ENCODE measurements at places on chromosomes 7 and 10.

- DNase-seq = no peak
Observed at GRCh38 chr7:157896774-157897555, 560.2 kb downstream of the DNAJB6 start.

DNA sequence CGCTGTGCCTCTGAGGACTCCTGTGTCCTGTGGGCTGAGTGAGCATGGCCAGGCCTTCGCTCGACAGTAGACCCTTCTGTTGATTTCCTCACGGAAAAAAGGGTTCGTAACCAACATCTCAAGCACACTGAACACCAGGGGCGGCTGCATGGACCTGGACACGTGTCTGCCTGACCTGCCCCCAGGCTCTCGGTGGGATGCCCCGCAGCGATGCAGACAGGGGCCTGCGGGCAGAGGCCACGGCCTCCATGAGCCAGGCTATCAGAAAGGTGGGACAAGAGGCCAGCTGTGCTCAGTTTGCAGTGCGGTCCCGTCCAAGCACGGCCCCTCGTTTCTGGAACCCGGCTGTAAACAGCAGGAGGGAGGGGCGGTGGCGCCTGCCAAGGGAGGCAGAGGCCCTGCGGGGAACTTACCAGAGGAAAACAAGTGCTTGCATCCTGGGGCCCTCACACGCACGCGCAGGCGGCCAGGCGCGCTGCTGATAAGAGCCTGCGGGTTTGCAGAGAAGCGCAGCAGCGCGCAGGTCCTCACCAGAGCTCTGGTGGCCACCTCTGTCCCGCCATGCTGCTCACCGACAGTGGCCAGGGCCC, 10.6 kb downstream of the GPR146 start:
- DNase-seq = no peak

DNA sequence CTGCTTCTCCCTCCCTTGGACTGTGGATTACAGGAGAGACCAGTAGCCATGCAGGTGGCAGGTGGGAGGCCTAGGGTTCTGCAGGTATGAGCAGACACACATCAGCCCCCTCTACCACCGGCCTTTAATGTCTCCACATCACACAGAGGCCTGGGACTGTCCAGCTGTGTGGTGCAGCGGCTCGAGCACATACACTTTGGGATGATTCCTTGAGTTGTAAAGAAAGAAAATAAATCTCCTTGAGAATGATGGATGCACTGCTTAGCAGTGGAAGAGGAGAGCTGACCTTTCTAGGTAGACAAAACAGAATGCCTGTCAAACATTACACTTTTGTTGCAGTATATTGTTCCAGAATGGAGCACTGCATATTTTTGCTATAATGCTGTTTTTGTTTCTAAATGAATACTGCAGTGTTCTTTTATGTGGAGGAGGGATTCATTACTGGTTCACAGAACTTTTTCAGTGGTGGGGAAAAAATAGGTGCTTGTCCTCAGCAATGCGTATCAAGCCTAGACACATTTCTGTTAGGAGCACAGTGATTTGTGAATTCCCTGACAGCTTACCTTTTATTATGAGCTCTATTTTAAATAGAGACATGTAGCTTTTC, 66.0 kb downstream of the PTPRE start:
- DNase-seq = no peak

- DNase-seq = no peak
Observed at GRCh38 chr7:134056816-134057215, 70.3 kb upstream of the LRGUK start.

- no peak for DNase-seq
Observed at GRCh38 chr10:128922172-128922571, 544.9 kb upstream of the MGMT start.

GRCh38 chr10:3893901-3894563, 109.0 kb upstream of the KLF6 start:
- DNase-seq = no peak

DNA sequence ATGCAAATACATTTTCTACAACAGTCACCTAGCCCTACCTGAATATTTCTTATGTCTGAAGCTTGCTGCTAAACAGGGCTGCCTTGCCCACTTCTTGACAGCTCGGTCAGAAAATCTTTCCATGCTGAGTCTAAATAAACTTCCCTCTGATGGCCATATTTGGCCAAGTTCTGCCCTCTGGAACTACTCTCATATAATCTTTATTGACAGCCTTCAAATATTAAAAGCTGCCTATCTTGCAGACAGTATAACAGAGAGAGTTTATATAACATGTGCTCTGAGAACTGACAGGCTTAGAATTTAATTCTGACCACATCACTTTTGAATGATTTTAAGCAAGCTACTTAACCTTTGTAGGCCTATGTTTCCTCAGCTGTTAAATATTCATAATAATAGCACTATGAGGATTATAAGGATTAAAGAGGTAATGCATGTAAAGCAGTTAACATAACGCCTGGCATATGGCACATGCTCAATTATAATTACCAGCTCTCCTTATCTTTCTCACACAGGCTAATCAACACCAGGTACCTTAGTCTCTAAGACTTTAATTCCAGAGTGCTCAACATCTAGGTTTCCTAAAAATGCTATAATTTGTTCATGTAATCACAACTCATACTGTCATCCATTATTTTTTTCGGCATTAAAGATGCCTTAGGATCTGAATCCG, 334.1 kb downstream of the HPSE2 start:
- no peak for DNase-seq

DNA sequence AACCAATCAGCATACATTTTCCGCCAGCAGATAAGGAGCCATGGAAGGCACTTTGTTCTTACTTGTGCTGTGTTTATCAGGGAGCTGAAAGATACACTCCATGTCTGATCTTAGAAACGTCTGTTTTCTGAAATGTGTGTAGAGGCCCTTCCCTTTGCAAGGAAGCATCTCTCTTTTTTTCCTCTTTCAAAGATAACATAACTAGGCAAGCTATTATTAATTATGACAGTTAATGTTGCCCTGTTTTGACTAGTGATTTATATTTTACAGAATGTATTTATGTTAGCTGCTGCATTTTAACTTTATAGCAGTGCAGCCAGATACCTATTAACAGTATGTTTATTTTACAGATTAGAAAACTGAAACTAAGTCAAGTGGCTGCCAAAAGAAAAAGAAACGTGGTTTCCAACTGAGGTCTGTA, 683.2 kb upstream of the IGFBP3 start:
- no peak for DNase-seq

DNA sequence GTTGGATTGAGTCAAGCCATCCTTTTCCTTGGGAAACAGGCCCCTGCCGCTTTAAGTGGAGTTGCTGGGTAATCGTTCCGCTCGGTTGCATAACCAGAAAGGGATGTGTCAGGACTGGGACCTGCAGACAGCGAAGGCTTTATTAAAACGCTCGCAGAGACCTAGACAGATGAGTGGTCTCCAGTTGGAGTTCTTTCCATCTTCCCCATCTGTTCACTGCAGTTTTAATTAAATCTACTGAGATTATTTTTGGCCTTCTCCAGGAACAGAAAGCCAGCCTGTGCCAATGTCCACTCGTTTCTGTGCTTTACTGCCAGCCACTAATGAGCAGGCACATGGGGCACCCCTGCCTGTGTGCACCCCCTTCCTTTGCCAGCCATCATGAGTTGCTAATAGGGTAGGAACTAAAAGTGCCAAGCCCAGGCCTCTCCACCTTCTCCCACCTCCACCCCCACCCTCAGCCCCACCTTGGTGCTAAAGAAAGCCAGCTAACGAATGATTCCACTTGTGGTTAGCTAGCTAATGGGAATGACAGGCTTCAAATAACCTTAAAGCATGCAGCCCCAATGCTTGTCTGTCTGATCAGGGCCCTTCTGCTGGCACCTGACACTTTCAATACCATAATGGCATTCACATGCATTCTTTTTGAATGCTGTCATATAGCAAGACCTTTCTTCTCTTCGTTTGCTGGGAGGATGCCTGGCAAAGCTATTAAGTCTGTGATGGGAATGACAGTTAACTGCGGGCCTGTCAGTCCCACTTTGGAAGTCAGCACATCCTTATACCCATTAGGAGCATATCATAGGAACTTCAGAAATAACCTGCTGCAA, 556.8 kb upstream of the GALNT17 start:
- no peak for DNase-seq

- no peak for DNase-seq
Observed at GRCh38 chr7:123367484-123368122, 166.8 kb downstream of the IQUB start.

GRCh38 chr10:24777196-24777595, 53.5 kb upstream of the ARHGAP21 start:
- no peak for DNase-seq

DNA sequence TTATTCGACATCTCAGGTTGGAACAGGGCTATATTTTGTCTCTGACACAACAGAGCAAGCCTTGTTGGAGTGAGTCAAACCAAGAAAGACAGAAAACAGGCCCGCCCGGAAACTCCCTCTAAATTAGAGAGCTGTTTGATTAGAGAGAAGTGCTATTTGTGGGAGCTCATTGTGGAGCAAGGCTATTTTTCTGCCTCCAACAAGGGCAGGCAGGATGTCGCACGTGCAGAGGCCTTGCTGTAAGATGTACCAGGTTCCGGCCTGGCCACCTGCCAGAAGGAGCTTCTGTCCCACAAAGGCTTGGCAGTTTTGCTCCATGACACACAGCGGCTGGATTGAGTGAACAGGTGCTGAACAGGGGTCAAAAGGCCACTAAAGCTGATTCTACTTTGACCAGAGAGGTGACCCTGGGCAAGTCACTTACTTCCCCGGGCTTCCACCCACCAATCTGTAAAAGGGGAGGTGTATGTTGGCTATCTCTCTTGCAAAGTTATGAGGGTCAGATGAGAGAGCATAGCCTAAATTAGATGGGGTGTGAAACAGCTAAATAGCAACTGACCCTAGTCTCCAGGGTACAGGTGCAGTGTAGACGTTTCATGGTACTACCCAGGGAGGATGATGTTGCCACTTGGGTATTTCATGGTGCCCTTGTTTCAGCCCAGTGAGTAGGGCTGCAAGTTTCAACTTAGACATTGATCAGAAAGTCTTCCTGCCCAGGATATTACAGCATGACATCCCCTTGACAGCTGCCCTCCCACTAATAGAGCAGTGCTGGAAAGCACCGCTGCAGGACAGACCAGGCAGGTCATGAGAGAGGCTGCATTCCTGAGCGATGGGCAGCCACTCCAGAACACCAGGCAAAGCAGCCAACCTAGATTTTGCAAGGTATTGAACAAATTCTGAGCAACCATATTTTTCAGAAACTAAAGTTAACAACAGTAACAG, 62.0 kb downstream of the VSTM4 start:
- DNase-seq = no peak

GRCh38 chr7:94228678-94229077, 166.0 kb upstream of the COL1A2 start:
- DNase-seq = no peak

GRCh38 chr10:4725917-4726606, 99.9 kb upstream of the AKR1E2 start:
- DNase-seq = peak; percentile 83

GRCh38 chr7:144518360-144518759, 114.9 kb upstream of the NOBOX start:
- DNase-seq = no peak

DNA sequence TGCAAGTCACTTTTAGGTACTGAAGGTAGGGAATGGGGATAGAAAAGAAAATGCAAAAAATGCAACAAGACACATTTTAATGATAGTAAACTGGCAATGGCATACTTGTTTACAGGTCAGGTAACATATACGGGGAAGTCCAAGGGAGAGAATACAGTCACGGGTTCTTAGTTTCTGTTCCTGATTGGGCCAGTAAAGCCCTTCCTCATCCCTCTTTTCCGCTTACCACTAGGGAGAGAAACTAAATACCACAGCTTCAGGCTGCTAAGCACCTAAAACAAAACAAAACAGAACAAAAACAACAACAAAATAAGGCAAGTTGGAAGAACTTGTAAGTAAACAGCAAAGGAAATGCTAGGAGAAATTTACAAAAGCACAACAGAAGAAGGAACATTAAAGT, 65.2 kb upstream of the OGDHL start:
- DNase-seq = no peak

DNA sequence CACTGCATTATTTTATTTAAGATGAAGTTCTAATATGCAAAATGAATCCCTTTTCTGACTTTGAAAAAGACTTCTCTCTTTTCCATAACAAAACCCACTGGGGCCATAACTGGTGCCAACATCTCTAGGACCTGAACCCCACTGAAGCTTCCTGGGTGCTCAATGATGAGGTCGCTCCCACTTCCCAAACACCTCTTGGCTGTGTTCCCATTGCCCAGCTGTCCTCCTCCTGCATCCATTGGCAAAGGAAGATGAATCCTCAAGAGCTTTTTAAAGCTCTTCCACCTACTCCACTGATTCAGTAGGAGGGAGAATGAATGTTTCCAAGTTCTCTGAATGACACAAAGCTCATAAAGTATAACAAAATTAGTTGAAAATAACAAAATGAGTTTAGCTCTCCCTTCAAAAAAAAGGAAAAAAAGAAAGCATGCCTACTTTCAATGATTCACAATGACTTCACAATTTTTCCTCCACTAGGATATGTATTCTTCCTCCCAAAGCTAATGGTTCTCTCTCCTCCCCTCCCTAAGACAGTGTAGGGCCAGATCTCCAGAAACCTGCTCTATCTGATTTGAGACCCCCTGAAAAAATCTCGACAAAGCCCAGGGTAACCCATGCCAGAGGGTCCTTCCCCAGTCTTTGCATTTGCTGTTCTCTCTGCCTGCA, 64.8 kb downstream of the SORBS1 start:
- no peak for DNase-seq

GRCh38 chr10:122727426-122727825, 27.8 kb upstream of the C10orf120 start:
- DNase-seq = no peak

DNA sequence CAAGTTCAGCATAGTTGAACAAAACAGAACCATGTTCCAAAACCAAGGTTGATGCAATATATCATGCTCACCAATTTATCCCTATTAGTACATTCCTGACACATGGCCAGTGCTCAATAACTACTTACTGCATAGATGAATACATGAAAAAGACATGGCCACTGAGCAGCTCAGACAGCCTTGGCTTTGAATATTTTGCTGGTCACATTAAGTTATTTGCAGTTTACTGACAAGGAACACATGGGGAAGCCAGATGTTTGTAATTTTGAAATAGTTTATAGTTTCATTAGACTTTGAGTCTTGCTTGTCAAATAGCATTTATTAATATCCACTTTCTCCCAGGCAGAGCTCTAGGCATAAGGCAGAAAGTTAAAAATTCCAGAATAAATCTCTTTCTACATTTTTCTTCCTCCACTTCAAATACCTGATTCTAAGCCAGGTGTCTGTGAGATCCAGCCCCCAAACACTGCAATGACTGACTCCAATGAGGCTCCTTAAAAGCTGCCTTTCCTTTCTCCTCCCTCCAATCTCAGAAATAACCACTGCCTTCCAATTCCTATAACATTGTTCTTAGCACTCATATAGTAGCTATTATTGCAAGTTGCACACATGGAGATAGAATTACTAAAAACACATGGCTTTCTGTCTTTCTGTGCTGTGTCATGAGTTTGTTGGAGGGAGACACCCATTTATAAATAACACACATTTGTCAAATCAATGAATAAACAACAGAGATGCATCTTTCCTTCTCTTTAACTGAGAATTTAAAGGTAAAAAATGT, 91.3 kb downstream of the PCGF5 start:
- no peak for DNase-seq

DNA sequence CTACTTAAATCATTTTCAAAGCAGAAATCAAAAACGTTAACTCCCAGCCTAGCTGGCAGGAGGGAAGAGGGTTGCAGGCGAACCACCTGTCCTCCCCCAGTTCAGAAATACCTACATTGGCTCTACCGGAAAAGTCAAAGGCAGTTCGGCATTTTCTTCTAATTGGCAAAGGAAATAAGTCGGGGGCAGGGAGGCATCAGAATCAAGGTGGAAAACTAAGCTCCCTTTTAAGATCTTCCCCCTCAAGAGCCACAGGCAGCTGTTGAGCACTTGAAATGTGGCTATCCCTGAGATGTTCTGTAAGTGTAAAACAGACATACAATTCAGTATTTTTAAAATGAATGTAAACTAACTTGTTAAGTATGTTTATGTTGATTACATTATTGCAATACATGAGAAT, 957 bp upstream of the ELMO1 start:
- no peak for DNase-seq

Measured in SW 1271 (cell line).